Dorsolateral prefrontal cortex (tissue), 122 donors: ENCODE measurements at places on chromosomes 3 and 15. TPM values are rescaled to one million over a fixed set of nuclear protein-coding genes. Genes with fewer than 3 reads are reported as not detected.

SPRED1 gene
- total RNA-seq: 47.7 TPM

LRRC31 gene
- total RNA-seq: not detected

DNA sequence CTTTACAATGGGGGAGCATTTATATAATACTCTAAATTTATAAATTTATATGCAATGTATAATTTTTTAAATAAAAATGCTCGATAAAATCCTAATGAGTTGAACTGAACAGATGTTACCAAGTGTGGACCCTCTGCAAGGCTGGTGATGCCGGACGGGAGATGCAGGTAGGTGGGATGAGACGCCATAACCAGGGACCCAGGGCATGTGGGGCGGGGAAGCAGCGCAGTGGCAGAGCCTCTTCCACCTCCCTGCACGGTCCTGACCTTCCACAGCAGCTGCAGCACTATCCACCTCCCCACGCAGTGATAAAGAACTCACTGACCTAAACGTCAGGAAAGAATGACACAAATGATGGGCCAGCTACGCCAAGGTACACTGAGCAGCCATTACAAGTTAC is 12.8 kb downstream of the PCSK6 start:
- DNase-seq: no peak

DNA sequence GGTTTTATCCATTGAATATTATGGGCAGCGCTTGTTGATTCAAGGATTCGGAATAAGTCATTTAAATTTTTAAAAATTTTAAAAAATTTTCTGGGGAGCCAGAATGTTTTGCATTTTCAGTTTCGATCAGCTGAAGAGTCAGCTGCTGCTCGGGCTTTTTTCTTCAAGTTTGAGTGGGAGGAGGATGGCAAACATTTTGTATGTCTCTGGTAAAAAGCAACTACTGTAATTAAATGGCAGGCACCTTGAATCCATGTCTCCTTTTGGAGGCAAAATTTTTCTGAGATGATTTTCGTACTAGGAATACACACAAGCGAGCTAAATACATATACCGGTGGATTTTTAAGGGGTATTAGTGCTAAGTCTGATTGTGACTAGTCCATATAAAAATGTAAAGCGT is 612 bp downstream of the C3orf38 start:
- DNase-seq: no peak

GRCh38 chr15:88036154-88036839 is 220.2 kb downstream of the NTRK3 start:
- no peak for DNase-seq

CFAP20DC gene
- 1.0 TPM for total RNA-seq

- DNase-seq: no peak
Observed at GRCh38 chr3:8555113-8555661, 53.6 kb downstream of the LMCD1 start.

GRCh38 chr3:192817053-192817452 is 89.7 kb upstream of the FGF12 start:
- DNase-seq: no peak

TNIK gene
- total RNA-seq: 99.8 TPM

DNA sequence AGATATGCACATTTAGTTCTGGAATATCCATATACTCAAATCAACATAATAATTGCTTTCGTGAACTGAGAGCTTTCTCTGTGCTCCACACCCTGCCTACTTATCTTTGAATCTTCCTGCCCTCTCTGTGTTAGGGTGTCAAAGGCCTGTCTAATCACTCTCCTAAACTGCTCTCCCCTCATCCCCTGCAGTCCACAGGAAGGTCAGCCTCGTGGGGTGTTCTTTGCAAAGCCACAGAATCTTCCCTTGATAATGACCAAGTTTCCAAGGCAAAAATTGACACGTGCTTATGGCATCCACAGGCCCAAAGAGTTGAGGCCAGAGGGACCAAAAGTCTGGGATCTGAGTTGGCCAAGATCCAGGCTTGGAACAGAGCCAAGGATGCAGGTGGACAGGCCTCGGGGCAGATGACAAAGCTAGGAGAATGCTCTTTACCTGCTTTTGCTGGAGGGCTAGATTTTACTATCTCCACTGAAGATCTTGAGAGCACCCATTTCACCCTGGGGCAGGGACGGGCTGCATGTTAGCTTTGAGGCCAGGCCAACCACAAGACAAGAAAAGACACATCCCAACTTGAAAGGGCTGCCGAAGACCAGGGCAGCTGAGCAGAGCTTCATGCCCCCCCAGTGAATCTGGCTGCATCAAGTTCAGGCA is 20.4 kb downstream of the BHLHE40 start:
- DNase-seq: no peak

RARB gene
- 11.1 TPM for total RNA-seq

GRCh38 chr3:111215481-111215880 is 143.9 kb downstream of the NECTIN3 start:
- no peak for DNase-seq
